ENCODE measurements at places on chromosomes 2 and 18.

- DNase-seq: no peak
Measured at GRCh38 chr2:241860184-241861078, 1.7 kb upstream of the PDCD1 start.

DNA sequence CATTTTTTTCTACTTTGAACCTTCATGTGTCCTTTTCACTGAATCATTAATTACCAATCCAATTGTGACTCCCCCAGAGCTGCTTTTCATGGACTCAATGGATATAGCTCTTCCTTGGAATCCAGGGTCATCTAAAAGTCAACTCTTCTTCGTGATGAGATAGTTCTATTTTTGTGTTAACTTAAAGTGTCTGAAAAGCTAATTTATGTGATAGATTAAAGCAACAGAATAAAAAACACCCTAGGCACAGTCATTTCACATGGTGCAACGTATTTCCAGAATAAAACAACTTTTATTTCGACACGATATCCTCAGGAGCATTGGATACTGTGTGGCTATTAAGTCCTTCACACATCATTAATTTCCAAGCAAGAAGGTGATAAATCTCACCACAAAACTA, 250.6 kb upstream of the SPHKAP start:
- DNase-seq: no peak

- DNase-seq: no peak
Measured at GRCh38 chr18:50458366-50458765, 83.5 kb downstream of the SKA1 start.

DNA sequence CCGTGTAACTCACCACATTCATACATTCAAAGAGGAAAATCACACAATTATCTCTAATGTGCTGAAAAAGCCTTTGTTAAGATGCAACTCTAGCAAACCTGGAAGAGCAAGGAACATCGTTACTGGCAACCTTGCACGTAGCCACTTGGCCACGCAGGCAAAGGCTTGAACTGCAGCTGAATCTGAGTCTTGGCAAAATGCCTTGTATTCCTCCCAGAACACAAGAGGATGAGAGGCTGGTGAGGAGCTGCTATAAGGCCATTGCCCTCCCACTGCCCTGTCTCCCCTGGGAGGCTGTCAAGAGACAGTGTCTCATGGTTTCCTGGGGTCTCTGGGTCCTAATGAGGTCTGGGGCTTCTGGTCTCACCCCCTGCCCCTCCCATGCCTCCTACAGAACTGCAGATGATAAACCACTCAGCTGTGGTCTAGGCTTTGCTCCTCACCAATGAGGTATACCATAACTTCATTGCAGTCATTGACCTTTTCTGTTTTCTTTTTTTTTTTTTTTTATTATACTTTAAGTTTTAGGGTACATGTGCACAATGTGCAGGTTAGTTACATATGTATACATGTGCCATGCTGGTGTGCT, 141.4 kb downstream of the SPP2 start:
- no peak for DNase-seq

DNA sequence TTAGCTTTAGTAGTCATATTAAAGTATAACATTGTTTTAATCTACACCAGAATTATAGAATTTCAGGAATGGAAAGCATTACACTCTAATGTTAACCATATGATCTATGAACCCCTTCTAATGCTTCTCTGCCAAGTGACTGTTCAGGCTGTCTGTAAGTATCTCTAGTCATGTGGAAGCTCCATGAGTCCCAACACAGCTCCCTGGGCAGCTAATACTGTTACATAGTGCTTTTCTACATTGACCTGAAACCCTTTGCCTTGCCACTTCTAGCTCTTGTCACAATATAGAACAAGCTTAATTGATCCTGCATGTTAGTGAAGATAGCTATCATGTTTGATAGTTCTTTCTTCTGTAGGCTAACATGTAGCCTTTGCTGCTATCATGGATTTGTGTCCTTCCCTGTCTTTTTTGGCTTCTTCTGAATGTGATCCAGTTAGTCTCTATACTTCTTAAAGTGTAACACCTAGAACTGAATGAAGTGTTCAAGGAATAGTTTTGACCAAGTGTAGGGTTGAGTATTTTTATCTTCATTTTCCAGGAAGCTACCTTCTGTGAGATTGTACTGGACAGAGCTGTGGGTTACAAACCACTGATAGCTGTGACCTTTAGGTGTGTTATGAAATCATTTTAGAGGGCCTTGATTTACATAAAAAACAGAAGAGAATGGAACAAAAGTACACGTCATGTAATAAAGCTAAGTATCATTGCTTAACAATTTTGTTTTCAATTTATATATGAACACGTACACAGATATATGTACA, 23.7 kb downstream of the BABAM2 start:
- no peak for DNase-seq

- no peak for DNase-seq
Measured at GRCh38 chr2:241593271-241593670, 34.7 kb downstream of the BOK start.

- DNase-seq: no peak
Measured at GRCh38 chr18:41763361-41763760, 191.7 kb upstream of the PIK3C3 start.

DNA sequence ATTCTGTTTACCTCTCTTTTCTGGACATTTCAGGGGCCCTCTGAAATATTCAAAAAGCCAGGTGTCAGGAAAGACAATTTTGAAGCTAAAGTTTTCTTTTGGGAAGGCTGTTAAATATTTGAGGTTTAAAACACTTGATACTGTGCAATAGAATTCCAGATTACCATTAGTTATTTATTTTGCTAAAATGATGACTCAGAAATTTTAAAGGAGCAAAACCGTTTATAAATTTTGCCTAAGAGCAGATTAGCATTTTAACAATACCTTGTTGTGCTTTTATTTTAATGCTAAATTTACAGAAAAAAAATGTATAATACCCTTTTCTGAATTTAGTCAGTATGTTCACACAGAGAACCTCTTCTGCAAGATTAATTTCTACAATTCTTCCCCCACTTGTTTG, 1159.9 kb downstream of the DSC3 start:
- no peak for DNase-seq

DNA sequence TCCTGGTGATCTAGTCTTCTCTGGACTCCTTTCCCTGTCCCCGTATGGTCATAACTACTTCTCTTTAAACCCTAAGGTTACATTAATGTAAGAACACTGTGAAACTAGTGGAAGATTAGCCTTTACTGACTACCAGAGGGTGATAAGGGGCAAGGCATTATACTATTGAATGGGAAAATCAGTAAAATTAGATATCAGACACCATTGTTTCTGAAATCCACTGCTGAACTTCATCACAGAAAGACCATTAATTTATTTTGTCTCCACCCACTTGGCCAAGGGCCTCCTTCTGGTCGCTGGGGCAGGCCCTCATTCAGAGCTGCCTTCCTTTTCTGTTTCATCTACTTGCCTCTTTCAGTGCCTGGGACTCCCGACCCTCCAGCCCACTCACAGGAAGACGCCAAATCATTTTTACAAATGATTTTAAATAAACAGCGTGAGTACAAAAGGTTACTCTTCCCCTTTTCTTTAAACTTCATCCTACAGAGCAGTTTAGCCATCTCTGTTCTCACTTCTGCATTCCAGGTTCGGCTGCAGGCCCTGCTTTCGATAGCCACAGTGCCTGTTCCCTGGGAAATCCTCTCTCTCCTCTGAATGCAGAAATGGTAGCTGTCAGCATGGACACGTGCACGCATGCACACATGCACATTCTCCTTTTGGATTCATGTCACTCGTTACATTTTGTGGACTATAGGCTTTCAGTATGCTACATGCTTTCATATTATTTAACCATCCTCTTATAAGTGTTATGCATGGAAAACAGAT, 70.3 kb upstream of the DOCK10 start:
- DNase-seq: no peak

- DNase-seq: no peak
Measured at GRCh38 chr2:120177973-120178372, 45.2 kb downstream of the TMEM185B start.

GRCh38 chr18:13892098-13892497, 23.2 kb downstream of the MC2R start:
- no peak for DNase-seq
